ENCODE measurements at places on chromosomes 7 and 10. TPM values are rescaled to one million over a fixed set of nuclear protein-coding genes. Genes with fewer than 3 reads are reported as not detected.

BTBD16 gene
- total RNA-seq = not detected

GRCh38 chr7:101954499-101954898 lies 137.1 kb downstream of the CUX1 start:
- no peak for DNase-seq

DNA sequence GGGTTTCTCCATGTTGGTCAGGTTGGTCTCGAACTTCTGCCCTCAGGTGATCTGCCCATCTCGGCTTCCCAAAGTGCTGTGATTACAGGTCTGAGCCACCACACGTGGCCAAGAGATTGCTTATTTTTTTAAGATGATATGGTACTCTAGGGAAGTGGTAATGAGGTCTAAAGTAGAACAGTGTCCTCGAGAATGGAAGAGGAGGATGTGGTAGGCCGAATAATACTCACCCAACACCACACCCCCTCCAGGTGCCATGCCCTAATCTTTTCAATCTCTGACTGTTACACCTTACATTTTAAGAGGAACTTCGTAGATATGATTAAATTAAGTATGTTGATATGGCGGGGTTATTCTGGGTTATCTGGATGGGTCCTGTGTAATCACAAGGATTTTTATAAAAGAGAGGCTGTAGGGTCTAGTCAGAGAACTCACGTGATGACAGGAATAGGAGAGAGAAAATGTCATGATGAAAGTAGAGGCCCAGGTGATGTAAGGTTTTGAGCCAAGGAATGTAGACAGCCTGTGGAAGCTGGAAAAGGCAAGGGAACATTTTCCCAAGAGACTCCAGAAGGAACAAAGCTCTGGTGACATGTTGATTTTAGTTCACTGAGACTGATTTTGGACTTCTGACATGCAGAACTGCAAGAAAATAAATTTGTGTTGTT lies 29.5 kb downstream of the CDK13 start:
- DNase-seq = no peak

GRCh38 chr7:156950381-156950858 lies 908 bp downstream of the NOM1 start:
- no peak for DNase-seq
